Progenitor cell of endocrine pancreas (in vitro differentiated cells): ENCODE measurements at places on chromosomes 12 and 14.

- no peak for DNase-seq
Measured at GRCh38 chr12:5456030-5456429, 24.1 kb downstream of the NTF3 start.

GRCh38 chr14:100441271-100441947 is 118.3 kb downstream of the SLC25A47 start:
- no peak for DNase-seq

- DNase-seq = no peak
Measured at GRCh38 chr14:65361920-65362319, 50.6 kb upstream of the FUT8 start.

DNA sequence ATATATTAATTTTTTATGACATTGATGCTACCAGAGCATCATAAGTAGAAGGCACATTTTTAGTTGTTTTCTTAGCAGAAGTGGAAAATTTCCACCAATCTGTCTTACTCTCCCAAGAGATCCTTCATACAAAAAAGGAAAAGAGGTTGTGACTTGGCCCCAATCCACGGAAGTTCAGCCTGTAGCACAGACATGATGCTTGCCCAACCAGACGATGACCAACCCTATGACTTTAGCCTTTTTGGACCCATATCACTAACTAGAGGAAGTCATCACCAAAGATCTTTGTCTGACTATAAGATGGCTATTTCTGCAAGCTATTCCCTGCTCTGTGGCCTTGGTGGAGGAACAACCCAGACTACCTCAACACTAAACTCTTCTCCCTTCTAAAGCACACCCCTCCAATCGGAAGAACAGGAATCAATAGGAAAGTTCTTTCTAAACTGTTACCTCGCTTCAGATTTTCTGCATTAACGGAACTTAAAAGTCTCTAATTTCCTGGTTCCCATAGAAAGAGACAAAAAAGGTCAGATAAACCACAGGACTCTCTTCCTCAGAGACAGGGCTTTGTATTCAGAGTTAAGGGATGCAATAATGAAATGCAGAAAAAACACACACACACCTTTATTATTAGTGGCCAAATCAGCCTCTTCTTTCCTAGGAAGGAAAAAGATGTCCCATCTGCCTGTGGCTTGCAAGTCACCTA is 4.1 kb upstream of the RHOJ start:
- no peak for DNase-seq

GRCh38 chr12:57575771-57576612 is 15.0 kb upstream of the PIP4K2C start:
- no peak for DNase-seq
